ENCODE measurements at places on chromosomes 5 and 9. TPM values are rescaled to one million over a fixed set of nuclear protein-coding genes. Genes with fewer than 3 reads are reported as not detected.

DNA sequence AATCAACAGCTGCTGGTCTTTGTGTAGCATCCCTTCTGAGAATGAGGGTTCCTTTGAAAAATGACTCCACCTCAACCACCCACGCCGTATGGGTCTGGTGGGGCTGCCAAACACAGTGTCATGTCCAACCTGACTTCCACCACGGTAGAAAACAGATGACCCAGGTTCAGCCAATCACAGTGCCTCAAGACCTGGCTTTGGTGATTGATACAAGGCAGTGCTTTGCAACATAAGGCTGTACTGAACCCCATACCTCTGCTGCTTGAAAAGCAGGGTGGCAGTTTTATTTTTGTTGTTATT lies 11.5 kb upstream of the TGFBR1 start:
- DNase-seq: no peak

Gene ZNF474
- 0.64 TPM for polyA plus RNA-seq

- DNase-seq: no peak
Observed at GRCh38 chr5:178389026-178389729, 156.6 kb upstream of the PHYKPL start.

DNA sequence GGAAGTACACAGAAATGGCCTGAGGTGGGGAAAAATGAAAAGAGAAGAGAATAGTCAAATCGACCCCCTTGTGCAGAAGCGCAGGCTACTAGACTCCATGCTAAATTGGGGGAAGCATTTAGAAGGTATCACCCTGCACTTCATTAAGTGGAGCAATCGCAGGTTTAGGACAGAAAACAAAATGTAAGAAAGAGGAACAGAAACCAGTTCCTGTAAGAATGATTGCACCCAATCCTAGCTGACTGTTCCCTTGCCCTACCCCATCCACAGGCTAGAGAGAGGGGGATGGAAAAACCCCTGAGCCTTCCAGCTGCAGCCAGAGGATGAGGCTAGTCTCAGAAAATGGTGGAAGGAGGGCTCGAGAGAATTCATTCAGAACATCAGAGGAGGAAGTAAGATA lies 23.9 kb upstream of the PPP1R2B start:
- DNase-seq: no peak

- DNase-seq: no peak
Observed at GRCh38 chr9:75175395-75175794, 87.1 kb downstream of the OSTF1 start.

- DNase-seq: no peak
Observed at GRCh38 chr5:124399426-124399961, 346.9 kb downstream of the ZNF608 start.

GRCh38 chr9:128818839-128819715 lies 777 bp downstream of the ENDOG start:
- no peak for DNase-seq

Data from left renal cortex interstitium (tissue), 4 donors.